NCI-H187 treated with DMSO at 0.1 percent for 48 hours (cell line): ENCODE measurements at places on chromosomes 4 and X.

DNA sequence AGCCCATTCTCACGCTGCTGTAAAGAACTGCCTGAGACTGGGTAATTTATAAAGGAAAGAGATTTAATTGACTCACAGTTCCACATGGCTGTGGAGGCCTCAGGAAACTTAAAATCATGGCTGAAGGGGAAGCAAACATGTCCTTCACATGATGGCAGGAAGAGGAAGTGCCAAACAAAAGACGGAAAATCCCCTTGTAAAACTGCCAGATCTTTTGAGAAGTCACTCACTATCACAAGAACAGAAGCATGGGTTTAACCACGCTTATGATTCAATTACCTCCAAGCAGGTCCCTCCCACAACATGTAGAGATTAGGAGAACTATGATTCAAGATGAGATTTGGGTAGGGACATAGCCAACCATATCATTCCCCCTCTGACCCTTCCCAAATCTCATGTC is 335.5 kb downstream of the IL15 start:
- DNase-seq: no peak

GRCh38 chrX:102599951-102600579 is 750 bp downstream of the ARMCX5 start:
- DNase-seq: no peak

DNA sequence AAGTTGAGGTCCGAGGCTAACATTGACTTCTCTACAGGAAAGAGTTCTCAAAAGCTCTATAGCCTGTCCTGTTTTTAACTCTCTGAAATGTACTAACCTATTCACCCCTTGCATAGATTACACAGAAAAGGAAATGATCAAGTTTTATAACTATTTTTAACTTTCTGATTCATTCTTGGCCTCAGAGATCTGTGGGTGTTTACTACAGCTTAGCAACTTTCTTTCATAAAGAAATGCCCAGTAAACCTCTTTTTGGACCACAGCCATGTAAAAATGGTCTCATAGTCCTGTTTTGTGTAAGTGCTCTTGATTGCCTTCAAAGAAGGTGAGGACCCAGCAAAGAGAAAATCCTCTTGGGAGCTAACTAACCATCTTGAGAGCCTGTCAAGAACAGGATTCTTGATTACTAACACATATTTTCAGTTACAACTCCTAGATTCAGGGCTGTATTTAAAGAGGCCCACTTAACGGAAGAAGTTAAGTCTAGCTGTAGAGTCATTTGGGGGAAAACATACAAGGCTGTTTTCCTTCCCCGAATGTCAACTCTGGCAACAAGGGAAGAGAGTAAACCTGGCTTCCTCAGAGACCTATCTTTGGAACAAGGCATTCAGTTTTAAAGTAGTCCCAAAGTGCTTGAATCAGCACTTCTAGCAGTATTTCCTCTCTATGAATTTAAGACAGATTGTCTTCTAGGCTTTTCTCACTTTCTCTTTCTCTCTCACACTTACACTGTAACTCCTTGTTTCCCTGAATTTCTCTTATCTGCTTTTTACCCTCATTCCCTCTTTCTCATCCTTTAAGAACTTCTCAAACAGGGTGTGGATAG is 78.2 kb downstream of the IL21 start:
- DNase-seq: no peak

DNA sequence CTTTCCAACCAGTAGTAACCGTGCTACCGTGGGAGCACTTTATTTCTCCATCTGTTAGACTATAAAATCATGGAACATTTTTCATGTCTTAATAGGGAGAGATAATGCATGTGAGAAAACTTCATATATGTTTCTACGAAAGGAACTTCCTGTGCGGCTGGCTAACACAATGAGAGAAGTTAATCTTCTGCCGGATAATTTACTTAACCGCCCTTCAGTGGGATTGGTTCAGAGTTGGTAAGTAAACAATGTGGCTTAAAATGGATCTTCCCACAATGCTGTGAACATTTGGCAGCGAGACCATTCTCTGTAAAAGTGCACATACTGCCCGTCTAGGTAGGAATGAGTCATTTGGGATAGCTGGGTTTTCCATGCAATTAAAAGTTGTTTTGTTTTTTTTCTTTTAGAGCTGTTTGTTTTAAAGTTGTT is 29.6 kb downstream of the PDK3 start:
- DNase-seq: no peak

- DNase-seq: no peak
Observed at GRCh38 chr4:8308856-8309771, 39.6 kb downstream of the HTRA3 start.

DNA sequence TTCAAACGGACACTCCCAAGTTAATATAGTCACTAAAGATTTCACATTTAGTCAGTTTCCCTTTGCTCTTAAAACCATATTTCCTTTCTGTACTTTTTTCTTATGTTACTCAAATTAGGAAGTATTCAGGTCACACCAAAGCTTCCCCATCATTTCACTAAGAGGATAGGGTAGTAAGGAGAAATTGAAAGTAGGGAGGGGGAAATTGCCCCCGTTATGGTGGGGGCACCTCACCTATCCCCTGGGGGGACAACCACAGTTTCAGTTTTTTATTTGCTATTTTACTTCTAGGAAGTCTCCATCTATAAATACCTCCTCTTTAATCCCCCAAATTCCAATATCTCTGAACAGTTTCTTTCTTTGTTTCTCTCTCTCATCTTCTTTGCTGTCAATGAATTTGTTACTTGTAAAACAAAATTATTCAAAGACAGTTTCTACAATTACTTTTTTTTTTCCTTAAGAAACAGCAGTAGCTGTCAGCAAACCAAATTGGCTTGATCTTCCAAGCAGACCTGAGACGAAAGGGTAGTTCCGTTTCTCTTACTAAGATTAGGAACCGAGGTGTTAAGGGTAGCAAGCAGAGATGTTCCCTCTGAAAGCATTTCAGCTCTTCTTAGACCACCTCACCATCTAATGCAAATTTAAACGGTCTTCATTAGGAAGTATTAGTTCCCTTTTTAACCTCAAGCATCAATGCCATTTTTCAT is 160.2 kb upstream of the KLF3 start:
- no peak for DNase-seq

GRCh38 chrX:85243155-85243554 is 424 bp downstream of the SATL1 start:
- no peak for DNase-seq

GRCh38 chr4:37978248-37978924 is 18.2 kb downstream of the PTTG2 start:
- no peak for DNase-seq

DNA sequence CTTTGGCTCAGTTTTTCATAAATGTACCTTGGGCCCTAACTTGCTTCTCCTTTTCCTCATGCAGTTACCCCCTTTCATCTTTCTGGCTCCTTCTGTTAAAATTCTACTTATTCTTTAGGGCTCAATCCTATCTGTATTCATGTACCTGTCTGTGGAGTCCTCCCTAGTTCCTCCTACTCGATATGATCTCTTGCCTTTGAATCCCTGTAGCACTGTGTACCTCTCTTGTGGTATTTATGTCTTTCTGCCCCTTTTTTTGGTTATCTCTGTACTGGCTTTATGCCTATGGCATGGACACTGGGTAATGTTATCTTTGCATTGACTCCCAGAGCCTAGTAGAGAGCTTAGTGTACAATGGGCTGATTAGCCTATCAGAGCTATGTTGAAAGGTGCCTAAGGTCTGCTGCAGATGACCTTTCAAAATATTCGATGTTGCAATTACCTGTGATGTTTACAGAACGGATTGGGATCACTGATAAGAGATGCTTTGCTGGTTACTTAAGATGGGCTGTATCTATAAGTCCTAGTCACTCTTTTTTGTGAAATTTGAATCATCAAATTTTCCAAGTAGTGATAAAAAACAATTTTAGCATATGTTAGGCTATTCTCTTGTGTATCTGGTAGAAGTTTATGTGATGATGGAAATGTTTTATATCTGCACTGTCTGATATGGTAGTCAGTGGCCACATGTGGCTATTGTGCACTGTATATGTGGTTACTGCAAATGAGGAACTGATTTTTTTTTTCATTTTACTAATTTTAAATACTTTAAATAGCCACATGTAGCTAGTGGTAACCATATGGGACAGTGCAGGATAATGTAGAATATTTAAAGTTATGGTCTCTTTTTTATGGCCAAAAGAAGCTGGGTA is 33.5 kb downstream of the TMEM164 start:
- no peak for DNase-seq

- DNase-seq: no peak
Observed at GRCh38 chrX:47562615-47563243, 1.7 kb downstream of the ARAF start.

- no peak for DNase-seq
Observed at GRCh38 chrX:11766487-11766886, 8.4 kb downstream of the MSL3 start.
